ENCODE measurements at places on chromosomes 11 and 22.

DNA sequence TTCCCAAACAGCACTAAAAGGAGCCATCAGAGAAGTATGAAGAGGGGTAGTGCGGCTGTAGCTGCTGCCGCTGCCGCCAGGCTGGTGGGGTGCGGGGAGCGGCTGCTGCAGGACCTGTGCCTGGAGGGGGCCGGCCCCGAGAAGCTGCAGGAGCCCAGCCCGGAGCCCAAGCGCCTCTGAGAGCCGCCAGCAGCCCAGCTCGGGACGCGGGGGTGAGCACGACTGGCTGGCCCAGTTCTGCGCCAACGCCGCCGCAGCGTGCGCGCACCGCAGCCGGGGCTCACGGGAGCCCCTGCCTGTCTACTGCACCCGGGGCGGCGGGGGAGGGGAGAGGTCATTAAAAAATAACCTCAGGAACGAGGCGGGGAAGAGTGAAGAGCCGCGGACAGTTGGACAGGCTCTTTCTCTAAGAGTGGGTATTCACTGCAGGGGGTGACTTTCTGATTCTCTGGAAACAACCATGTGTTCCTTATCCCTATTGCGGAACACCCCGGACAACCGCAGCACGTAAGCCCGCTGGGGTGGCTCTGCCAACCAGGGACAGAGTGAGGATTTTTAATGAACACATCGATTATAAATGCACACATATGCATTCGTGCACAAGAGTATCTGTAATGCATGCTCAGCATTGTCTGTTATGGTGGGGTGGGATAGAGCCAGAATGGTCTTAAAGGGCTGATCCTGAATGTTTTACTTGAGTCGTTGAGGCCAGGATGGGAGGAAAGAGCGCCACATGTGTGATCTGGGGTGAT, 453 bp downstream of the GAS2 start:
- DNase-seq, result peak; percentile 3

DNA sequence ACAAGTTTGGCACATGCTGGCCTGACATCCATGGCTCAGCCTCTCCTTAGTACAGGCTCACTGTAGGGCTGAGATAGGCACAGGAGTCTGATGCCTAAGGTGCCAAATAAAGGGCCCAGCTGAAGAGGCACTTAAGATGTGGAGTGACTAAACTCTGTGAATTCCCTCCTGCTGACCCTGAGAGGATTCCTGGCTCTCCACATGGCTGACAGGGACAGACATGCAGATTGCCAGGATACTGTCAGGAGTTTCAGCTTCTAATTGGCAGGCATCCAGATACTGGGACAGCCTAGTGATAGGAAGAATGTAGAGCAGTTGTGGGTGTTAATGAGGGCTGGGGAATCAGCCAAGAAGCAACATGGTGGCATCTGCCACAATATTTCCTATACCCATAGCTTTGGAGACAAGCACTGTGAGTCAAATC, 558.7 kb downstream of the INSC start:
- no peak for DNase-seq

- DNase-seq, result peak; percentile 52
Measured at GRCh38 chr11:2196970-2197770, 25.6 kb upstream of the TH start.

GRCh38 chr11:12280838-12281565, 96.4 kb upstream of the PARVA start:
- no peak for DNase-seq

- peak; percentile 81 for DNase-seq
Measured at GRCh38 chr11:34243600-34244464, 114.0 kb downstream of the ABTB2 start.

- peak; percentile 56 for DNase-seq
Measured at GRCh38 chr11:105673089-105673488, 63.2 kb downstream of the GRIA4 start.

- DNase-seq, result no peak
Measured at GRCh38 chr11:35247863-35248262, 108.9 kb downstream of the CD44 start.

DNA sequence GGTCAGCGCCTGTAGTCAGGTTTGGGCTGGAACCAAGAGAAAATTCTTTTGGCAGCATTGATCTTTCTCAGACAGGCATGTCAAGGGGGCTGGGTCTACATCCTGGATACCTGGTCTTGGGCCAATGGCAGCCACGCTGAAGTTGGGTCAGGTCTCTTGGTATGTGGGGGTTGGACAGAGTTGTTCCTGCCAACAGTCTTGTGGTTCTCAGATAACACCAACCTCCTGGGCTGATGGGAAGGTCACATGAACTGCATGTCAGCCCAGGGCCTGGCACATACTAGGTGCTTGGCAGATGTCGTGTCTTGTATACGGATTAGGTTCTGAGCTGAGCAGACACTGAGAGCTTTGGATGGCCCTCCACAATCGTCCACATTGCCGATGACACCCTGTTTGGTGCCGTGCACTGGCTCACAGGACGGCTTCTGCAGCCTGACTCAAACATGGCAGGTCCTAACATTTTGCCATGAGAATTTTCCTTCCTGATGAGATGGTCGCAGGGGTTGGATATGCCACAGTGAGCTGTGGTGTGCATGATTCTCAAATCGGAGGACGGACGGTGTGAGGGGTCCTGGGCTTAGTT, 42.0 kb downstream of the FBLN1 start:
- DNase-seq, result peak; percentile 99

- no peak for DNase-seq
Measured at GRCh38 chr11:73461964-73462363, 85.8 kb downstream of the RELT start.

DNA sequence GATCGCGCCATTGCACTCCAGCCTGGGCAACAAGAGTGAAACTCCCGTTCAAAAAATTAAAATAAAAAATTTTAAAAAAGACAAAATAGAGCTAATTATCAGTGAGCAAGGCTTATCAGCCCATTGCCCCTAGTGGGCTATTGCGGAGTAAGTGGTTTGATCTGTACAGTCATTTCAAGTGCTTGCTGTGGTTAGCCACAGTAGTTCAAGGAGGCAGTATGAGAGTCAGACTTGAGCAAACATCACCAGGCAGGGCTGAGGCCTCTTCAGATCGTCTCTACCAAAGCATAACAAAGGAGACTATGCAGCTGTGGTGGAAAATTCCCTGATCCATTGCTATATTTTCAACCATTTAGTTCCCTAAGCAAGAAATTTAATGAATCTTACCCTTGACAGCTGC, 4.3 kb upstream of the SBF2 start:
- DNase-seq, result peak; percentile 46

DNA sequence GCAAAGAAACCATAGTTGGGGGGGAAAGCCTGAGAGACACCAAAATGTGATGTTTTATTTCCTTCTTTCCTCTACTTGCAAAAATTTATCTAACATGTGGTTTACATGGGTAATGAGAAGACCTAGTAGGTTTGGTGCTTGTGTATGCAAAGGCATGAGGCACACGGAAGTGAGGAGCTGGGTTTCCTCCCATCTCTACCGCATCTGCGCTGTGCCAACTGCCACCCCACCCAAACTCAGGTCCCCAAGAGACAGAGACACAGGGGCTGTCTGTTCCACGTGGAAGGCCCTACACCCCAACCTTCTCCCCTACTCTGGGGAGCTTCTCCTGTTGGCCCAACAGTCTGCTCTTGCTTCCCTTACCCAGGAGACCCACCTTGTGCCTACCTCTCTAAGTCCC, 4.8 kb downstream of the RTL6 start:
- DNase-seq, result no peak

GRCh38 chr11:62850911-62851806, 11.8 kb upstream of the WDR74 start:
- no peak for DNase-seq

DNA sequence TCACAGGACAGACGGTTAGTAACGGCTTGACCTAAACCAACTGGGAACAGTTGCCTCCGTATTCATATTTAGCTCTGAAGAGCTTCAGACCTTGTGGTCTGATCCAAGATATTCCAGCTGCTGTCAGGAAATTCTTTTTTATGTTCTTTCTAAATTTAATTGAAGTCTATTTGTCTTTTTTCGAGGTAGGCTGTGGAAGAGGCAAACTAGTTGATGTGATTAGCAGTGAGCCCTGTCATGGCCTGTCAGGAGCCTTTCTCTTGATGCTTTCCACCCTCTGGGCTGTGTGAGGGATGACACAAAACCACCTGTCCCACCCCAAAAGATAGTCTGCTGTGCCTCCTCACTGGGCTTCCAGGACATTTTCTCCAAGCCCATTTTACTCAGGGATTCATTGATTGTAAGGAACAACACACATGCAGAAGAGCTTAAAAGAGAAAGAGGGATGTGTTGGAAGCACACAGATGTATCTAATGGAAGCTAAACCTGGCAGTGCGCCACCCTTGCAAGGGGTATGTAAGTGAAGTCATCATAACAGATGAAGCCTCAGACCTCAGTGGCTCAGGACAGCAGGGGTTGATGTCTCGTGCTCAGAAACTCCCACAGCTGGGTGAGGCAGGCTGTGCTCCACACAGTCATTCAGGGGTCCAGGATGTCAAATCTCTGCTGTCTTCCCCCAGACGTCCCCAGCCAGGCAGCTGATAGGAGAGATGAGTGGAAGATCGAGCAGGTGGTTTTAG, 170.0 kb downstream of the NCAM1 start:
- DNase-seq, result no peak
